Testis (tissue), 5 donors: ENCODE measurements at places on chromosomes 6 and 20.

DNA sequence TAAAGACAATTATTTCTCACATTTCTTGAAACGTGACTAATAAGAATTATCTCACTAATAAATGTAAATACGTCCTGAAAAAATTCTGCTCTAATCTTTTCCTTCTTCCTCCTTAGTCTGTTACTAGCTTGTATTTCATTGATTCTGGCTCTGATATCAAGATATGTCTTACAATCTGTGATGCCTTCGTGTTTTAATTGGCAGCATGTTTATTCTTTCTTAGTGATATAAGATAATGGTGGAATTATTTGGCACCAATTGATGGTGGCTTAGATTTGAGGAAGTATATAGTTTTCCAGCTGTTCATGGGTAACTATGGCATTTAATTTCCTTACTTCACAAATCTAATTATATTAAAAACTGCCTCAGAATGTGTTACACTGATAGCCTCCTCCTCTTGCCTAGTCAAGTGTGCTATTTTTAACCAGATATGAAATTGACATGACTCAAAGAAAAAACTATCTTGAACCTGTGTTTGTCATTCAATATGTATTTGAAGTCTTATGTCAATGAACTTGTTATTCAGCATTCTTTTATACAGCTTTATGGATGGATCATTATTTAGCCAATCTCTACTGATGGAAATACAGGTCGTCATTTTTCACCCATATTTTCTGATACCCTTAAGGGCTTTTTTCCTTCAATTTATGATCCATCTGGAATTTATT, 5.3 kb downstream of the CCNC start:
- DNase-seq: no peak

- no peak for DNase-seq
Measured at GRCh38 chr6:119273272-119274196, 76.0 kb downstream of the MAN1A1 start.

DNA sequence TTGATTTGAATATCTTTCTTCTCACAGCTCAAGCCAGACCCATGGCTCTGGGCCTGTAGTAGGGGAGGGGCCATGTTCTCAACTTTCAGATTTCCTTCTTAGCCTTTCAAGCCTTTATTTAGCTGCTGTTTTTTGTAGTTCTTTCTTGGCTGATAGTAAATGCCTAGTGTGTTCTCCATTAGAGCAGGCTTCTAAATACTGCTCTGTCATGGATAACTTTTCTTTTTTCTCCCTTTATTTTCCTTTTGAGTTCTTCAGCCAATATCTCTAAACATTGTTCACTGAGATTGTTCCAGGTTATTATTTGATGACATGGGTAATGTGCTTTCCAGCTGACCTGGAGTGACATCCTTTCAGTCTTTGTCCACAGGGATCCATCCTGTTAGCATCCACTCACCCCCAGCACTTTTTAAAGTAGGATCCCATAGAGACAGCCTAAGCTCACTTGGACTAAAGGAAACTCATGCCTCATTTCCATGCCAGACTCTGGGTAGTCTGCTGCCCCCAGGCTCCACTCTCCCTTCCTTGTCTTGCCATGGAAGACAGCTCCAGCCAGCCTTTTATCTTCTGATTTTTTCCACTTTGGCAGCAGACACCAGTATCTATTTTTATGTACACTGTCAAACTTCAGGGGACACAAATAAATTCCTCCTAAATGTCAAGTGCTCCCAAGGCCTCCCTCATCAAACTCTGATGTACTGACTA, 645.6 kb downstream of the RNF144B start:
- DNase-seq: no peak

DNA sequence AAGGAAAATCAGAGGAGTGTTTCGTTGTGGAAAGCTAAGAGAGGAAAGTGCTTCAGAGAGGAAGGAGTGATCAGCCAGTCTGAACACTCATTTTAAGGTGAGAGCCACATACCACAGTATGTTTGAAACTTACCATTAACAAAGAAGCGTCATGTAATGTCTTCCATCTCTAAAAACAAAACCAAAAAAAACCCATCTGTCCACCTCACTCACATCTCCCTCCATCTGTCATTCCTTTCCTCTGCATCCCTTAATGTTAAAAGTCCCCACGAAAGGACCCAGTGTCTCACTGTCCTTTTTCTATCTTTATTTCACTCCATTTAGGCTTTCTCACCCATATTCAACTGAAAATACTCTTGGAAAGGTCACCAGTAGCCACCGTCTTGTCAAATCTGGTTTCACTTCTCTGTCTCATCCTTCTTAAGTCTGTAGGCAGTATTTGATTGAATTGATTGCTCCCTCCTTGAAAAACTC, 59.4 kb upstream of the GNRH2 start:
- no peak for DNase-seq

DNA sequence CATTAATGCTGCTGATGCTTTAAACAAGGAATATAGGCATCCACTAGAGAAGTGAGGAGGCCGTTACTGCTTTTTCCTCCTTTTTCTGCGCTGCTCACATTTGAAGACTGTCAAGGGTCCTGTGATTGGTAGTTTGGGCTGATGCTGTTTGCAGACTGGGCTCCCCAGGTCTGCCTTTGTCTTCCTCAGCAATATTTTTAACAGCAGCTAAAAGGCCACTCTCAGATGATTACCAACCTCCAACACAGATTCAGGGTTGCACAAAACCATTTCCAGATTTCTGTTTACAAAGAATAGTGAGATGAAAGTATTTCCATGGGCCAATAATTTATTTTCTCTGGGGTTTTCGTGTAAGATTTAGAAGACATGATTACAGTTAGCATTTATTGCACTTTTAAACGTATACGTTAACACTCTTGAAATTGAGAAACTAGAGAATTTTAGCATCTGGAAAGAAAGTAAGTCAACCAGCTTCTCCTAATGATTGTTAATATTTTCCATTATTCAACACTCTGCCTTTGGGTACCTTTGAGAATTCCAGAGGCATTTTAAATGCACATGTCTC, 475.3 kb upstream of the SOX4 start:
- DNase-seq: no peak

GRCh38 chr6:19127081-19127480, 710.1 kb upstream of the ID4 start:
- no peak for DNase-seq

- no peak for DNase-seq
Measured at GRCh38 chr20:47117773-47118172, 223.1 kb downstream of the EYA2 start.

- DNase-seq: peak; percentile 74
Measured at GRCh38 chr6:28218312-28219248, 6.5 kb upstream of the ZSCAN9 start.

GRCh38 chr6:61817716-61818115, 468.3 kb downstream of the KHDRBS2 start:
- DNase-seq: no peak

DNA sequence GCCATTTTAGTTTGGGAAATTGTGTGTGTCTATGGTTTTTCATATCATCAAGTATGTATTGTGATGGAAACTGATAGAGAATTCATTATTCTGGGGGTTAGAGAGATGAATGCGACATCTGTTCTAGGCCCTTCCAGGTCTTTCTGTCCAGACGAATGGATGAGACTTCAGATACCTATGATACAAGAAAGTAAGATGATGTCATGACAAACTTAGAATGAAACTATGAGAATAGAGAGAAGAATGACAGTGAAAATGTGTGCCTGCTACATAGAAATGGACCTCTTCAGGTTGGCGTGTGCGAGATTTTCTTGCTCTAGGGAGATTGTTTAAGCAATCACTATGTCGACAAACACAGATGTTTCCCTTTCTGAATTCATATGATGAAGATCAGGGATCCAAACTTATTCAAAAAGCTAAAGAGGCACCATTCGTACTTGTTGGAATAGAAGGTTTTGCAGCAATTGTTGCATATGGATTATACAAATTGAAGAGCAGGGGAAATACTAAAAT, 76.1 kb downstream of the SCAND1 start:
- DNase-seq: no peak

DNA sequence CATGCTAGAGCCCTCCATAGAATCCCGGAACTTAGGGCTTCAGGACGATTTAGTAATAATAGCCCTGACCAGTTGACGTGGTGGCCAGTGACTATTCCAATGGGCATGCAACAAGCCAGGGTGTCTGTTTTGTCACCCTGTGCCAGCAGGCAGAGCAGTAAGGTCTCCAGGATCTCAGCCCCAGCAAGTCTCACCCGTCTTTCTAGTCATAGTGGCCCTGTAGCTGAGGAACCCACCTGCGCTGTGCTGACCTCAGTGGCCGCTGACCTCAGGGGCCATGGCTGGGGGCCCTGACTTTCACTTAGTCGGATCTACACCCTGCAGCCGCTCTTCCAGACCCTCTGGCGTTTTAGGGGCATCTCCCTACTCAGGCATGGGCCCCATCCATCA, 36.8 kb downstream of the PRR18 start:
- no peak for DNase-seq

GRCh38 chr6:36227379-36228228, 31.1 kb downstream of the BRPF3 start:
- DNase-seq: no peak

DNA sequence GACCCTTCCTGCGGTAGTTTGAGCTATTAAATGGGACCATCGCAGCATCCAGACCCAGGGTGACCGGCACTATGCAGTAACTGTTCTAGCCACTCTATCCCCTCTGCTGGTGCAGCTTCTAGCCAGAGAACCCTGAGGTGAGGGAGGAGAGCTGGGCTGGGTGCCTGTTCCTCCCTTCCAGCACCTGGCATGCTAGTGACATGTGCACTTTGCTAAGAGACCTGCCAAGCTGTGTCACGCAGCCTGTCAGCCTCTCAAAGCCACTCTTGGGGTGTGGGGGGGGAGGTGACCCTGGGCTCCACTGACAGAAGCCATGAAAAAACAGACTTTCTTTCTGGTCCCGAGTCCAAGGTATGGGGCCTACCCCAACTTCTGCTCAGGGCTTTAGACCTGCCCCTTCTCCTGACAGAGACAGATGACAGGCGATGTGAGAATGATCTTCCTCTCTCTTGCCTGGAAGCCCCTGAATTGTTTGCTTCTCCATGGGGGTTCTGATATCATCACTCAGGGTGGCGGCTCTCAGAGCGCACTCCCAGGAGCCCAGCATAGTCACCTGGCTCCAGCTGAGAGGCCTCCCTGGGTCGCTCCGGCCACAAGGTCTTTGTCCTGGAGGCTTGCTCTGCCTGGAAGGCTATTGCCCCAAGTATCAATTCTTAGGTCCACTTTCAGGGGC, 47.2 kb upstream of the MLN start:
- no peak for DNase-seq

GRCh38 chr6:156862711-156863110, 85.5 kb downstream of the ARID1B start:
- no peak for DNase-seq

DNA sequence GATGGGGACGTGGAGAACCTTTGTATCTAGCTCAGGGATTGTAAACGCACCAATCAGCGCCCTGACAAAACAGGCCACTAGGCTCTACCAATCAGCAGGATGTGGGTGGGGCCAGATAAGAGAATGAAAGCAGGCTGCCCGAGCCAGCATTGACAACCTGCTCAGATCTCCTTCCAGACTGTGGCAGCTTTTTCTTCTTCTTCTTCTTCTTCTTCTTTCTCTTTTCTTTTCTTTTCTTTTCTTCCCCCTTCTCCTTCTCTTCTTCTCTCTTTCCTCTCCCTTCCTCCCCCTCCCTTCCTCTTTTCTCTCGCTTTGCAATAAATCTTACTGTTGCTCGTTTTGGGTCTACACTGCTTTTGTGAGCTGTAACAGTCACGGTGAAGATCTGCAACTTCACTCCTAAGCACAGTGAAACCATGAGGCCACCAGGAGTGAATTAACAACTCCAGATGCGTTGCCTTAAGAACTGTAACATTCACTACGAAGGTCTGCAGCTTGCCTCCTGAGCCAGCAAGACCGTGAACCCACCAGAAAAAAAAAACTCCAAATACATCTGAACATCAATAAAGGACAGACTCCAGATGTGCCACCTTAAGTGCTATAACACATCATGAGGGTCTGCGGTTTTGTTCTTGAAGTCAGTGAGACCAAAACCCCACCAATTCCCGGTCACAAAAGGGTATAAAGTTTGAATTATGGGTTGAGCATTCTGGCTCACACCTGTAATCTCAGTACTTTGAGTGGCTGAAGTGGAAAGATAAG, 19.6 kb upstream of the SERPINB1 start:
- DNase-seq: peak; percentile 56

- DNase-seq: peak; percentile 37
Measured at GRCh38 chr6:28537509-28538140, 11.9 kb downstream of the GPX5 start.

DNA sequence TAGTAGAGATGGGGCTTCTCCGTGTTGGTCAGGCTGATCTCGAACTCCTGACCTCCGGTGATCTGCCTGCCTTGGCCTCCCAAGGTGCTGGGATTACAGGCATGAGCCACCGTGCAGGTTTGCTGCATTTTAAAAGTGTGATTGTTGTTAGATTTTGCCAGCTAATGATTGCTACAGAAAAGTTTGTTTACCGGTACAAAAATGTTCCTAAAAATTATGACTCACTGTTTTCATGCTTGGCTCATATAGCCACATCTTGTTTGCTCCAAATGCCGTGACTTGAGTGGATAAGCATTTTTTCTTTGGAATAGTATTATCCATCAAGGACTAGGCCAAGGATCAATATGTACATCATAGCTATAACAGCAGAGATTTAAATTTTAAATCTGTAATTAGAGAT, 24.3 kb downstream of the LRRN4 start:
- DNase-seq: no peak

DNA sequence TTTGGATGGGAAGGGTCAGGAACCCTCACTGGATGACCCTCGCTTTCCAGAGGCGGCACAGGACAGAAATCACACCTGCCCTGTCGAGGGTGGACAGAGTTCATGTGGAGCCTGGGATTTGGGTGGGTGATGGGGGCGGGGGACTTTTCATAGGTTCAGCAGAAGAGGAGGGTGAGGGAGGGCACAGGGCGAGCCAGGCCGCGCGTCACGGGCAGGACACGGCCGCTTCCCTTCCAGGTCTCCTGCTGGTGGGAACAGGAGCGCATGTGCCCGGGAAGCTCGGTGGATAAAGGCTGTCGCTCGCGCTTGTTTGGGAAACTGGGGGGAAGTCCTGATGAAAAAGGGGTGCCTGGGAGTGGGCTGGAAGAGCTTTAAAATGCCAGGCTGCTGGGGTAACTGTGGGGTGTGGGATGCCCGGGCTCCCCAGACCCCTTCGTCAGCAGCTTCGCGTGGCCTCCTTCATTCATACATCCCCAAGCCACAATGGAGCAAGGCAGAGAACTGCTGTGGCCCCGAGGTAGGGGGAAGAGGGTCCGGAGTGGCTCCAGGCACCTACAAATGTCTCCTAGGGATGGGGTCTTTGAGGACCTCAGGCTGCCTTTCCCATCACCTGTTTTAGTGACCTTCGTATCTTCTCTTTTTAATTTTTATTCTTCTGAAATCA, 102.2 kb downstream of the DACT2 start:
- DNase-seq: no peak

GRCh38 chr6:36493859-36494258, 51.1 kb downstream of the KCTD20 start:
- DNase-seq: no peak

- no peak for DNase-seq
Measured at GRCh38 chr20:33163856-33164762, 3.9 kb upstream of the BPIFA2 start.

DNA sequence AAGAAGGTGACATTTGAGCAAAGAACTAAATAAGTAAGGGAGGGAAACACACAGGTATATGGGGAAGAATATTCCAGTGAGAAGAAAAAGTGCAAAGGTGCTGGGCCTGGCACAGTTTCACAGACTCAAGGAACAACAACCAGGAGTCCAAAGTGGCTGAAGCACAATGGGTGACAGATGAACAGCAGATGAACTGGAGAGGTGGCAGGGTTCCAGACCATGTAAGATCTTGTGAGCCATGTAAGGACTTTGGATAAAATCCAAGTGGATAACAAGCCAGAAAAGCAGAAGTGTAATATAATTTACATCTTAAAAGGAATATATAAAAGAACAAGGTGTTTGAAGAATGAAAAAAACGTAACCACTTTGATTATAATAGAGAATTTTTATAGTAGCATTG, 87.9 kb downstream of the MMS22L start:
- DNase-seq: no peak
